Left colon (tissue), 2 donors: ENCODE measurements at places on chromosomes 6 and 20.

DNA sequence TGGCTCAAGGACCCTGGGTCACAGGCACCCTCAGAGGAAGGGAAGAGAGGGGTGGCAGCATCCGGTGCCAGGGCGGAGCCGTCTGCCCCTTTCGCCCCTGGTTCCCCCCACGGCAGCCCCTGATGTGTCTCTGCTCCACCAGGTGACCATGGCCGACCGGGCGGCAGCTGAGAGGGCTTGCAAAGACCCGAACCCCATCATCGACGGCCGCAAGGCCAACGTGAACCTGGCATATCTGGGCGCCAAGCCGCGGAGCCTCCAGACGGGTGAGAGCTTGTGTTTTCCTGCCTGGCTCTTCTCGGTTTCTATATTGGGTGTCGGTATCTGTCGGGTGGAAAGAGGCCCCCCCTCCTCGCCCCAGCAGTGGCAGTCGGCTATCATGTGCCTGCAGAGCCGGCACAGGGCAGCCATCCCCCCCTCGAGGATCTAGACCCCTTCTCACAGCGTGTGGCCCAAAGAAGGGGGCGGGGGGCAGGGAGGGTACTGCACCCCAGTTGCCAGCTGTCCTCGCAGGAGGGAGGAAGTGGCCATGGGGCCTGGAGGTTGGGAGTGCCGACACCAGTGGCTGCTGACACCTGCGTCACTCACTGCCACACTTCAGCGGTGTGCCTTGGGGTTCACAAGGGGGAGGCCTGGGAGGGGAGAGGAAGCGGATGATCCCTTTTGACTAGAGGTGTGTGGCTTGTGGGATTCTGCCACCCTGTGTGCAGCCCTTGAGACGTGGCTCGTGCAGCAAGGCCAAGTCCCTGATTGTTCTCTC lies 1.5 kb downstream of the RBM38 start:
- peak; percentile 74 for DNase-seq

- DNase-seq = no peak
Observed at GRCh38 chr6:75550544-75551167, 51.0 kb upstream of the SENP6 start.

DNA sequence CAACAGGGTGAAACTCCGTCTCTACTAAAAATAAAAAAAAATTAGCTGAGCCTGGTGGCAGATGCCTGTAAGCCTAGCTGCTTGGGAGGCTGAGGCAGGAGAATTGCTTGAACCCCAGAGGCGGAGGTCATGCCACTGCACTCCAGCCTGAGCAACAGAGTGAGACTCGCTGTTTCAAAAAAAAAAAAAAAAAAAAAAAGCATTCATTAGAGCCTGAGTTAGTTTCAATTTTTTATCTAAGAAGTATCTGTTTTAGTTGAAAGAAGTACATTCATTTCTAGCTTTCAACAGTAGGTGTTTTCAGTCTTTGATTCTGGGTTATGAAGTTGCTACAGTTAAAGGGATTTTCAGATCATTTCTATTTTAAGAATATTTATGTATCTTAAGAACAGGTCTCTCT lies 42.2 kb downstream of the ZNF292 start:
- no peak for DNase-seq

DNA sequence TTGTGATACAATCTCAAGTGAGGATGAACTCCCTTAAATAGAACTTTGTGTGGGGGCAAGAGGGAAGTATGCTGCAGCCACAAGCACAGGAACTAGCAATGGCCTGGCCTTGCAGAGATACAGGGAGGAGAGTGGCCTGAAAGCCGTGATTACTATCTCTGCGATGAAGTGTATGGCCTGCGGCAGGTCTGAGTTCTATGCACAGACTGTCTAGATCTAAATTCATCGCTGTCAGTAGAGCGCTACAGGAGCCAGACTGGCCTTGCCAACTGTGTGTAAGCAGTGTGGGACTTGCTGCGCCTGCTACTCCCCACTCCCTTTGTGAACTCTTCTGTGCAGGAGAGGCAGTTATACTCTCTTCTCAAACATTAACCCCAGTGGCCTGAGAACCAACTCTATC lies 997.0 kb downstream of the GRIK2 start:
- no peak for DNase-seq

- DNase-seq = no peak
Observed at GRCh38 chr6:133641104-133641503, 247.8 kb upstream of the TCF21 start.

- no peak for DNase-seq
Observed at GRCh38 chr6:26411751-26412150, 9.7 kb downstream of the BTN3A1 start.

DNA sequence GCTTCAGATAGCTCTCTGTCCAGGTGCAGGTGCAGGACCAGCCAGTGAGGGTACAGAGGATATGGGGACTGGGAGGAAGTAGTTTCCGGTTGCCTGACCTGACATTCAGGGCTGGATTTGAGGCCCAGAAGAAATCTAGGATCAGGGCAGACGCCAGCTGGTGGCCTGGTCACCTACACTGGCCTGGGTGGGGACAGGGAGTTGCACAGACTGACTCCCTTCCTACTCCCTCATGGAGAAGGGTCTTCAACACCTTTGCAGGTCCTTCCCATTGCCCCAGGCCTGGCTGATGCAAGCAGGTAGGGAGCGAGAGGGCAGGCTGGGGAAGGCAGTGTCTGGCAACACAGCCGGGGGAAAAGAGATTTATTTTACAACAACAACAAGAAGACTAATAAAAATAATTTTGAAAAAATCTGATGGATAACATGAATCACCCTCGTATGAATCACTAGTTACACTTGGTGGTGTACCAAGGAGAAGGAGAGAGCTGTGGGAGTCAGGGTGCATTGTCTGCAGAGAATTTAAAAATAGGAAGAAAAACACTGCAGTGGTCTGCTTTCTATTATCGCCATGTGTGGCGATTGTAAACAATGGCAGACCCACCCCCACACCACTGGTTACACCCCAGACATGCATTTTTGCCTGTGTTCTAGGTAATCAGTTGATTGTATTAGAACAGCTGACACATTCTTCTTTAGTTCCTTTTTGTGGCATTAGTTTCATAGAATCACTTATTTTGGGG lies 62.3 kb upstream of the SNX9 start:
- DNase-seq = no peak

- no peak for DNase-seq
Observed at GRCh38 chr6:127690092-127690491, 113.1 kb downstream of the C6orf58 start.

DNA sequence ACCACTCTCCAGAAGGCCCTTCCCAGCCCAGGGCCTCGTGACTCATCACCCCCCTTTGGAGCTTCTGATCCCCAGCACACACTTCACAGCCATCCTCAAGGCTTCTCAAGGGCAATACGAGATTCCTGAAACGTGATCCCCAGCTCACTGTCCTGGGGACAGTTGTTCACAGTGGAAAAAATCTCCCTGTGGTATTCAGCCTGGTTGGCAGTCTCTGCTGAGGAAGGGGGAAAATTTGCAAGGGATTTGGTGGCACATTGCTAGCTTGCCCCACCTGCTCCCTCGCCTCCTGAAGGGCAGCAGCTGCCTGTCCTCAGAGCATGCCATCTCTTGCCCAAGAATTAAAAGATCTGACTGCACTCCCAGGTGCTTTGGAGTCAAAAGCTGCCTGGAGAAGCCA lies 20.7 kb upstream of the PKHD1 start:
- DNase-seq = no peak

DNA sequence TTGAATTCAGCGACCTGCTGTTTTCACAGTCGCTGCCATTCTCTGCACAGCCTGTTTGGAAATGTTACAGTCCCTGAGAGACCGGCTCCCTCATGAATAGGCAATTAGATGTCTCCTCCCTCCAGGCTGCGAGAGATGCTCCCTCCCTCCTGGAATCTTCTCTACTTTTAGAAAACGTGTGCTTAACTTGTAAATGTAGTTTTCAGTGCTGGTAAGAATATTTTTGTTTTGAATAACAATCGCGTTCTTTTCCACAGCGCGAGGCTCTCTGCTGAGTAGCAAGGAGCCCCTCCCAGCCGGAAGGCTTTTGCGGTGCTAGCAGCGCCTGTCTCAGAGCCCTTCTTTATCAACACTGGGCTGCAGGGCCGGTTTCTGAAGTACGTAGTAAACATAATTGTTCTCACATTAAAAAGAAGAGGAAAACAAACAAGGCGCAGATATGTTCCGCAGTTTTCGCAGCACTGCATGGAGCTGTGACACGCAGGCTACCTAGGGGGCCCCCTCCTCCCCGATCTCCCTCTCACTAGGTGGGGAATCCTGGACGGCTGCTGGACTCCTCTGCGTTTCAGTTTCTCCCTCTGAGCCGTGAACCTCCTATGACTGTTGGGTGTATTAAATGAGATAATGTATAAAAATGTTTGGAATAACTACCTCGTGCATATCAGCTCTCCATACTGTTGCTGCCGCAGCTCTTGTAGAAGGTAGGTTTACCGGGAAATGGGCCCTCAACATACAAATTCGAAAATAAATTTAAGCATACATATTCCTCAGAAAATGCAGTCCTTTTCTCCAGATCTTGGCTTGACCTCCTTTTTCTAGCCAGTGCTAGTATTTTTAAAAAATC lies 79.0 kb upstream of the SPACA1 start:
- peak; percentile 41 for DNase-seq

DNA sequence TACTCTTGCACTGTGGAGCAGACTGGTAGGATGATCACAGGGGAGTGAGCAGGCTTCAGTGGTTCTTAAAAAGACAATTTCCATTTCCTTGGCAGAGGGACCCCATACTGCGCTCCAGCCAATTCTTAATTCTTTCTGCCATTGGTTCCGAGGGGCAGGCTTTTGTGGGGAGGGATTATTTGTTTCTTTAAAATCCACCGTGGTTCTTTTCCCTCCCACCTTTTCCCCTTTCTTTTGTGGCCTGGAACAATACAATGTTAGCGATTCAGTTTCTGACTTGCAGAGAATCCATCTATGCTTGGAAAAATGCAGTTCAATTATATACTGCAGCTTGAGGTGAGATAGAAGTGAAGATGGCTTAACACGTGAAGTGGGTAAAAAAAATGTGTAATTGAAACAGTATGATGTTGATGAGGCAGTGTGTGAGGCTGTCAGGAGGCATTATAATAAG lies 379.0 kb upstream of the FLRT3 start:
- no peak for DNase-seq

DNA sequence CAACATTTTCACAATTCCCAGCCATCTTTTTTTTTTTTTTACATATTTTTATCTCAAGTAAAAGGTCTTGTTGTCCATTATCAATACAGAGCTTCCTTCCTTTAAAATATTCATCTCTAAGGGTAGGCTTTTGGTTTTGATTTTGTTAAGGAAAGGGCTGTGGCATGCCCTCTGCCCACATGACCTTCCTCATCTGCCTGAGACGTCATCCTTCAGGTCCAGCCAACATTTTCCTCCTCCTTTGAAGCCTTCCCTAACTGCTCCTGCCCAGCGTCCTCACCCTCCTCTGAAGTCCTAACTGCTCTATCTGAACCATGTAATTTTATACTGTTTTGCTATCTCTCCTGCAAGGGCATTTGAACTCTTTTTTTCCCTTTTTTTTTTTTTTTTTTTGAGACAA lies 73.9 kb upstream of the TGM3 start:
- DNase-seq = no peak

- DNase-seq = no peak
Observed at GRCh38 chr20:23598481-23598880, 7.2 kb downstream of the CST9 start.

DNA sequence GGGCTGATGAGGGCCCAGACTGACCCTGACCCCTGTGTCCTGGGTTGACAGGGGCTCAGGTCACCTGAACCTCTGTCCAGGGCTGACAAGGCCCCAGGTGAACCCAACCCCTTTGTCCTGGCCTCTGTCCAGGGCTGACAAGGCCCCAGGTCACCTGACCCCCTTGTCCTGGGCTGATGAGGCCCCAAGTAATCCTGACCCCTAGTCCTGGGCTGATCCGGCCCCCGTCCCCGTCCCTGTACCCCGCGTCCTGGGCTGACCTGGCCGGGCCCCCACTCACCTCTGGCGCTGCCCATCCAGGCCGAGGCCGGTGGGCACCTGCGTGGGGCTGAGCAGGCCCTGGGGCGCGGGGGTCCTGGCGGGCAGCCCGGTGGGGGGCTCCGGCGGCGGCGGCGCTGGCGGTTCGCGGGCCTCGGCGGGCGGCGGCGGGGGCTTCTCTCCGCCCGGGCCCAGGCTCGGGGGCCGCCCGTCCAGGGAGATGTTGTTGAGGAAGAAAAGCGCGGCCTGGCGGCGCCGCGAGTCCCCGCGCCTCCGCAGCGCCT lies 379 bp downstream of the CABLES2 start:
- DNase-seq = peak; percentile 35

GRCh38 chr20:17533396-17533795 lies 2.2 kb upstream of the BFSP1 start:
- no peak for DNase-seq

DNA sequence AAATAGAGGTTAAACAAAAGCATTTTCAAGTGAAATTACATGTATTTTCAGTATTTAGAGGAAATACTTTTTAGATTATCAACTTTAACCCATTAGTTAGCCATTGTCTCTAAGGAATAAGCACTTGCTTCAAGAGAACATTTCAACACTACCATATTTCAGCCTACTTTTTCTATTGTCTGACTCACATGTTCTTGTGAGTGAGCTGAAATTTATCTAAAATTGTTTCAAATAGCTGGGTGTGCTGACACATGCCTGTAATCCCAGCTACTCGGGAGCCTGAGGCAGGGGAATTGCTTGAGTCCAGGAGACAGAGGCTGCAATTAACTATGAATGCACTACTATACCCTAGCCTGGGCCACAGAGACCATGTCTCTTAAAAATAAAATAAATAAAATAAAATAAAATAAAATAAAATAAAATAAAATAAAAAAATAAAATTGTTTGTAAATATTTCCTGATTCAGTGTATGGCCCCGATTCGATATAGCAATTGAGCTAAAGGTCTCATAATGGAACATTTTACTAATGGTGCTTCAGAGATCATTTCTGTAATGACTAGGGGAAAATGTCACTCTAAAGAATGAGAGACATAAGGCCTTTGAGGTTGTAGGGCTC lies 324.6 kb upstream of the PLCB4 start:
- DNase-seq = no peak
